Activated T-cell treated with anti-CD3 and anti-CD28 coated beads for 1 hour (primary cell): ENCODE measurements at places on chromosomes 3 and 15.

- no peak for DNase-seq
These were observed 4.6 kb downstream of the SUMF1 start for GRCh38 chr3:4462369-4463040.

GRCh38 chr15:51833772-51834171, 4.3 kb downstream of the TMOD3 start:
- DNase-seq = no peak

DNA sequence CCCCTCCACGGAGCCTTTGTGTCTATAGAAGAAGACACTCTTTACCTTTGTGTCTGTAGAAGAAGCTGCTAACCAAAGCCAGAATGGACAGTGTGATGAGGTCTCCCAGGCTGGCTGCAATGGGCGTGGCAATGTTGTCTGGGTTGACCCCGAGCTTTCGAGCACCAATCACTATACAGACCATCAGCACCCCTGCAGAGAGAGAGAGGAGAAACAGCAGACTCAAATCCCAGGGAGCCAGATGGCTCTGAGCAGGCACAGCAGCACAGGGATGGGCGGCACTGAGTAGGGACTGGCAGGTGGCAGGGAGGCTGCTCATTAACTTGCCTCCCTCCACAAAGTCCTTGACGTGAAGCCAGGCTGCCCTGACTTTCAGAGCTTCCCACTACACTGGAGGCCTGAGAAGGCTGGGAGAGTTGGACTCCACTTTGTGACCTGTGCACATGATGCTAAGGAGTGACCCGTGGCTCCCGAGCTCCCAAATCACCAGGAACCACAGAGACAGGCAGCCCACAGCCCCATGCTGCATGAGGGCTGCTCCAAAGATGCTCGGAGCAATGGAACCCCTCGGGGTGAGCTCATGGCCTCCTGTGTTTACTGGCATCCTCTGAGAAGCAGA, 53.9 kb downstream of the ROPN1B start:
- DNase-seq = no peak

GRCh38 chr3:112818289-112818688, 28.4 kb downstream of the CD200R1L start:
- DNase-seq = no peak

- DNase-seq = no peak
These were observed 200.7 kb downstream of the TIGIT start for GRCh38 chr3:114494498-114494897.

DNA sequence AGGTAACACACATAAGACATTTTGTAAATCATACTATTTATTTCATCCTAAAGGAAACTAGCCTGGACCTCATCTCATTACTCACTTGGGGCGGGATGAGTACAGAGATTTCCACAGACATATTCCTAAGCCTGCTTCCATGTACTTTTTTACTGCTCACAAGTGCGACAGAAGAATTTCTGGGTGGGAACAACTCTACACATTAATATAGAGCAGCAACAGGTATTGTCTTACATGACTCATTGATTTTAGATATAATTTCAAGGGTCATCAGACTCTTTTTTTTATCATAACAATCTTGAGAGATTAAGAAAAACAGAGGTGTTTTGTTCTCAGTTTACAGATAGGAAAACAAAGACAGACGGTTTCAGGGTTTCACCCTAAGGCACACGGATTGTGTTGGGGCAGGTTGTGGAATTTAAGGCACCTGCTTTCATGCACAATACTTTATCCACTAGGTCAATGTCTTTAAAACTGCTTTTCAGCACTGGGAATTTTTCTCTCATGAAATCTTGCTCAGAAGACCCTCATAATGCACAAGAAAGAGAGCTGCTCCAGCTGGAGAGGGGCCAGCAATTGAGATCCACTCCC, 186.7 kb upstream of the CDIN1 start:
- DNase-seq = no peak

DNA sequence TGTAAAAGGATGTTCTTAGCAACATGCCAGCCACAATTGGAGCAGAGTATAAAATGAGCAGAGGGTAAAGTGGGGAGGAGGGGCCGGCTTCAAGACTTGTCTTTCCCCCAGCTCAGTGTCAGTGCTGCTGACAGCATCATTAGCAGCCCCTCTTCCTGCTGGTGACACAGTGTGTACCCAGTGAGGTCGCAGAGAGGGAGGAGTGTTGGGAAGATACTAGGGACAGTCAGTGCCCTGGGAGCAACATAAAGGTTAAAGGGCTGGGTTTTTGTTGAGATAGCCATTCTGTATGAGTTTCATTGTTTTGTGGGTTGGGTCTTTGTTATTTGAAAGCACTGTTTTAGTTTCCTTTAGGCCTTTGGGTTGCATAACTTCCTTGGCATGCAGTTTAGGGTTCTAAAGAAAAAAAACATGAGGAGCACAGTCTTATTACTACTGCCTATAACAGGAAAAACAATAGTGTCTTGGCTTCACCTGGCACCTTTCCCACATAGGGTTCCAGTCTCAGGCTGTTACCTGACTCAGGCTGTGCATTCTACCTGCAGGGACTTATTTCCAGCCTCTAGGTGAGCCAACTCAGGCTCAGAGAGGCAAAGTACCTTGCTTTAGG, 94.1 kb upstream of the SKOR1 start:
- DNase-seq = no peak

DNA sequence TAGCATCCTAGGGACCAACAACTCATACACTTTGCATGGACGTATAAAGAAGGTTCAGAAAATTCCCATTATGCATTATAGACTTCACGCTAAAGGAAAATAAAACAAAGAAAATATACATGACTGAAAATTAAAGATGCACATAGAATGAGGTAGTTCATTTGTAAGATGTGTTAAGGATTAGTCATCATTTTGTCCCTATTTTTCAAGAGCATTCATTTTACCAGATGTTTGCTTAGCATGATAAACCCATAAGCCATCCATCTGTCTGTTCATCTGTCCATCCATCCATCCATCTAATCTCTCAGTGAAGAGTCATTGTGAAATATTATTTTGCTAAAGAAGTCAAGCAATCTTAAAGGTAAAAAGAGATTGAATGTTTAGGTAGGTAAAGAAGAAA, 80.3 kb downstream of the TFG start:
- no peak for DNase-seq
